ENCODE measurements at places on chromosomes 1 and 21. TPM values are rescaled to one million over a fixed set of nuclear protein-coding genes. Genes with fewer than 3 reads are reported as not detected.

The OR10Z1 gene
- not detected for total RNA-seq

The ADAMTSL4 gene
- total RNA-seq, result 0.25 TPM

The LENEP gene
- total RNA-seq, result 1.3 TPM

The A3GALT2 gene
- 0.71 TPM for total RNA-seq

The CFHR2 gene
- not detected for total RNA-seq

The PTGS2 gene
- not detected for total RNA-seq

The PTAFR gene
- total RNA-seq, result 0.54 TPM

The CATSPERE gene
- 0.59 TPM for total RNA-seq

The TGFB2 gene
- 2.0 TPM for total RNA-seq

The RAB3B gene
- total RNA-seq, result 12.9 TPM

The CDK11B gene
- 32.7 TPM for total RNA-seq

The TSPEAR gene
- not detected for total RNA-seq

The DCDC2B gene
- total RNA-seq, result not detected

The VASH2 gene
- total RNA-seq, result 59.8 TPM

The WNT2B gene
- total RNA-seq, result 4.0 TPM

The SPRR2F gene
- not detected for total RNA-seq

The TINAGL1 gene
- not detected for total RNA-seq

The BTF3L4 gene
- 90.5 TPM for total RNA-seq

The SH2D1B gene
- not detected for total RNA-seq

The RUNX1 gene
- 0.47 TPM for total RNA-seq

The PLA2G2F gene
- not detected for total RNA-seq

The GCSAML gene
- not detected for total RNA-seq

The SLC6A9 gene
- total RNA-seq, result 8.9 TPM

The CALML6 gene
- 5.2 TPM for total RNA-seq

The MYOM3 gene
- not detected for total RNA-seq

The TRIM17 gene
- total RNA-seq, result not detected

The SAMD11 gene
- 46.2 TPM for total RNA-seq

The CFAP74 gene
- not detected for total RNA-seq

The NOS1AP gene
- total RNA-seq, result 12.7 TPM

The CNIH3 gene
- 4.4 TPM for total RNA-seq

The RGS18 gene
- not detected for total RNA-seq

The SELL gene
- not detected for total RNA-seq

Measured in glutamatergic neuron (in vitro differentiated cells).